HAP-1 (cell line): ENCODE measurements at places on chromosomes 1 and 21.

DNA sequence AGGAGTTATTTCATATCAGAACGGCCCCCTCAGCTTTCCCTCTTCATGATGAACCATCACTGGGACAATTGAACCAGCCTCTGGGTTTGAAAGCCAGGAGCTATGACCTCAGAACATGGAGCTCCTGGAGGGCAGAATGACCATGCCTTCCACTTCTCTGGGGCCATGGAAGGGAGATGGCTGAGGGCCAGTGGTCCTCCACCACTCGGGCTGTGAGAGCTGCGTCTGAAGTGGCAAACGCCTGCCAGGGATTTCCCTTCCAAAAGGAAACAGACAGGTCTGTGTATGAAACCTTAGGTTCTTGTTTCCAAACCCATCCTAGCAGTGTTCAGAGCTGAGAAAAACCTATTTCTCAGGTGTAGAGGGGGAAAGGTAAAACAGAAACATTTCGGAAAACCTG, 22.5 kb downstream of the PKP1 start:
- DNase-seq: no peak

GRCh38 chr21:33314111-33314510, 10.7 kb upstream of the IFNAR1 start:
- no peak for DNase-seq

GRCh38 chr21:27426196-27426595, 459.3 kb upstream of the ADAMTS5 start:
- no peak for DNase-seq

DNA sequence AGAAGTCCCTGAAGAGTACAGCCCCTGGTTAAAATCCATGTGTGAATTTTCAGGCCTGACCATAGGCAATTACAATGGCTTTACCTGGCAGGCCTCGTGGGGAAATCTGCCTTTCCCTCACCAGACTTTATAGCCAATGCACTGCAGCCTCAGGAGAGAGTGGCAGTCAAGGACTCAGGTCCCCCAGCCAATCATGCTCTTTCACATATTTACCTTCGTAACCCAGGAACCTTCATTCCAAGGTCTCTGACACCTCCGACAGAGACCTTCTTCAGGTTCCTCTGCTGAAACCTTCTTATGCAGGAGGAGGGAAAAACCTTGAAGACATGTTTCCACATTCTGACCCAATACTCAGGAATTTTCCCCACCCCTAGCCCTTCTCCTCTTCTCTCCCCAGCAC, 118.9 kb downstream of the FASLG start:
- DNase-seq: no peak

DNA sequence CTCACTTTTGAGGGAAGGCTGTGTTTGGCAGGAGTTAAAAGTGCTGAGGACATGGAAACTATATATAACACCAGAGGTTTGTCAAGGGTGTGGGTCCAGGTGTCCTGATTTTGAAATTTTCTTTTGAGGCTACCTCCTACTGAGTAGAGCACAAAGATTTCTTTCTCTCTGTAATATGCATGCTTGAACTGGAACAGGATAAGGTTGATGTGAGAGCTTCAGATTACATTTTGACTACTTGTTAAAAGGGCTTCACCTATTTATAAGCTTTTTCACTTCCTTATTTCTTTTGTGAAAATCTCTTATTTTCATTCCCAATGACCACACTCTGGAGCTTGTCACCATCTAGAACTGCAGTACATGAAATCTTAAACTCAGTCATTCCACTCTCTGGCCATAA, 59.8 kb upstream of the PLA2G4A start:
- DNase-seq: no peak

GRCh38 chr1:34415140-34415539, 238.4 kb downstream of the C1orf94 start:
- DNase-seq: no peak

DNA sequence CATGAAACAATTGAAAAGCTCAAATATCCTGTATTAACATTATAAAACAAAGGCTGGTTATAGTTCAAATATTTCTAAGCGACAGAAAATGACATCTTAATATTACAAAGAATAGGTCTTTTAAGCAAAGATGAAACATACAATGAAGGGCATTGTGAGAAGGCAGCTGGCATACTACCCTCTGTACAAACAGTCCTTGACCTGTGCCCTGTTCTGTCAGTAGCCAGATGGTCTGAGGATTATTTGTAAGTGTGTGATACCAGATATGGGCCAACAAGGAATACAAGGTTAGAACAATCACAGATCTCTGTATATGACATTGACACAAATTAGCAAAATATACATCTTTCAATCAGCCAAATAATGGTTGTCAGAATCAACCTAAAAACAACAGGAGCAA, 1350.4 kb downstream of the AMY1C start:
- DNase-seq: no peak

DNA sequence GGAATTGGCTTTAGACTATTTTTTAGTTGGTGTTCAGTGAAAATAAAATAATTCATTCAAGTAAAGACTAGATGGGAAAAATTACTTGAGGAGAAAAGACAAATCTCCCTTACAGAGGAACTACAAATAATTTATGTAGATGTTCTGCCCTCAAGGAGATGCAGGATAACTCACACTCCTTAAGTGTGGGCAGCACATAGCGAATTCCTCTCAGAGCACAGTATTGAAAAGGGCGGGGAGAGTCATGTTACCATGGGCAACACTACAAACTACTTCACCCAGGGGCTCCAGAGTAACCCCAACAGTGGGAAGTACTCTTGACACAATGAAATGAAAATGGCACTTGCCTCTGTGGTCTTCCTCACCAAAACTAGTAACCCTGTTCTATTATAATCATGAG, 20.6 kb upstream of the LAMC2 start:
- DNase-seq: no peak

DNA sequence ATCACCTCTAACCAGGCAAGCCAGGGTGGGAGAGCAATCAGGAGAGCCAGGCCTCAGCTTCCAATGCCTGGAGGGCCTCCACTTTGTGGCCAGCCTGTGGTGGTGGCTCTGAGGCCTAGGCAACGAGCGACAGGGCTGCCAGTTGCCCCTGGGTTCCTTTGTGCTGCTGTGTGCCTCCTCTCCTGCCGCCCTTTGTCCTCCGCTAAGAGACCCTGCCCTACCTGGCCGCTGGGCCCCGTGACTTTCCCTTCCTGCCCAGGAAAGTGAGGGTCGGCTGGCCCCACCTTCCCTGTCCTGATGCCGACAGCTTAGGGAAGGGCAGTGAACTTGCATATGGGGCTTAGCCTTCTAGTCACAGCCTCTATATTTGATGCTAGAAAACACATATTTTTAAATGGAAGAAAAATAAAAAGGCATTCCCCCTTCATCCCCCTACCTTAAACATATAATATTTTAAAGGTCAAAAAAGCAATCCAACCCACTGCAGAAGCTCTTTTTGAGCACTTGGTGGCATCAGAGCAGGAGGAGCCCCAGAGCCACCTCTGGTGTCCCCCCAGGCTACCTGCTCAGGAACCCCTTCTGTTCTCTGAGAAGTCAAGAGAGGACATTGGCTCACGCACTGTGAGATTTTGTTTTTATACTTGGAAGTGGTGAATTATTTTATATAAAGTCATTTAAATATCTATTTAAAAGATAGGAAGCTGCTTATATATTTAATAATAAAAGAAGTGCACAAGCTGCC, 19.8 kb downstream of the CSF1 start:
- DNase-seq: no peak

DNA sequence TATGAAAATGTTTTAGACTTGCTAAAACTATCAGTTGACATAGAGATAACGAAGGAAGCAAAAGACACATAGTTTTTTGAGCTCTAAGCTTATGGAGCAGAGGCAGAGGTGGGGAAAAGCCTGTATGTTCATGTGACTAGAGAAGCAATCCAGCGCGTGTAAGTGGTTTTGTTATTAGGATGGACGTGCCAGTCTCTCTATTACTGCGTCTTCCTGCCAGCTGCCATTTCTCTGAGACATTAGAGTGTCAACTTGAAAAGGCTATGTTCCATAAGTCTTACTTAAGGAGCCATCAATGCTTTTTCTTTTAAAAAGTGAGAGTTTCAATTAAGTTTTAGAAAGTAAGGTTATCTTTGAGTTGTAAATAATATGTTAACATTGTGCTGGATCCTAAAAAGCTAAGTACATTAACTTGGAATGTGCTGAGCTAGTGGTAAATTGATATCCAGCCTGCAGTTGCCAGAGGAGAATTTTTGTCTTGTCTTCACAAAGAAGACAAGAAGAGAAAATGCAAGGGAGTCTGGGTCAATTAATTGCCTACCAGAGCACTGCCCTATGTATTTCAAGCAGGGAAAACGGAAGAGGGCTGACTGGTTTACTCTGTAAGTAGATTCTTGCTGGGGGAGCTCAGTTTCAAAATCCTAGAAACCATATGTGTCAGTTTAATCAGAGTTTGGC, 161.8 kb upstream of the B3GALT2 start:
- no peak for DNase-seq

- no peak for DNase-seq
These were observed 239.6 kb upstream of the FGGY start for GRCh38 chr1:59057211-59057694.

DNA sequence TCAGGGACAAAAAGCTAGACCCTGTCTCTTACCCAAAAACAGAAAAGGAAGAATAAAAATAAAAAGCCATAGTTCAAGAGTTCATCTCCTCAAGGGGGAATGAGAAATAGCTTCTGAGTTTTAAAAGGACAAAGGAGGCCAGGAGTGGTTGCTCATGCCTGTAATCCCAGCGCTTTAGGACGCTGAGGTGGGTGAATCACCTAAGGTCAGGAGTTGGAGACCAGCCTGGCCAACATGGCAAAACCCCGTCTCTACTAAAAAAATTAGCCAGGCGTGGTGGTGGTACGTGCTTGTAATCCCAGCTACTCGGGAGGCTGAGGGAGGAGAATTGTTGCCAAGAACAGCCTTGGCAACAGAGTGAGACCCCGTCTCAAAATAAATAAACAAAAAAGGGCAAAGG, 38.6 kb upstream of the CPLANE2 start:
- no peak for DNase-seq

DNA sequence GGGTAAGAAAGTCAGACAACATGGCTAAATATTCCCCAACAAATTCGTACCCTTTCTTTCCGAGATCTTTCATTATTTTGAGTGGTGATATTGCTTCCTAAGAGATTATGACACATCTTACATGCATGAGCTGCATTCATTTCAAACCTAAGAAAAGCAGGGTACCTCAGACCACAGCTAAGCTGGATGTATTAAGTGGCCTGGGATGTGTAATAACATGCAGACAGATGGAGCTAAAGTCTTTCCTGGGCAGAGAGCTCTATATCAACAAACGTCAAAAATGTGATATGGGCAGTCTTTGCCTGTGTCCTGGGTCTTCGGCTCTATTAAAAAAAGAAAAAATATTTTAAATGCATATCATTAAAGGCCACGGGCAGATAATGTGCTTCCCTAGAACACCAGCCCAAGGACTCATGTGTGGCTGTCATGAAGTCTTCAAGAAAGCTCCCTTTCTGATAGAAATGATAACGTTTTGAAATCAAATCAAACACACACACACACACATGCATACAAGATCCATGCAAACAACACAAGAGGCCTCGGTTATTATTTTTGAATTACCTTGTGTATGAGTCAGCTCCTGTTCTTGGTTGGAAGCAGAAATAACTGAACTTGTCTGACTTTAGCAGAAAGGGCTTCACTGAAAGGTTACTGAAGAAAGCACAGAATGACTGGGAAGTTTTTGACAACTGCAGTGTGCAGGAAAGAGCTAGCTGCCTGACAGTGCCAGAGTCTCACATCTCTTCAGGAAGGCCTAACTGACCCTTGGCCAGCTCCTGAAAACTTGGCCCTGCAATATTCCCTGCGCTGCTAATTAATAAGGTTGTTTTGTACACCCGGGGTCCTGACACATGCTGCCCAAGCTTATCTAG, 231.2 kb downstream of the DSCAM start:
- no peak for DNase-seq

DNA sequence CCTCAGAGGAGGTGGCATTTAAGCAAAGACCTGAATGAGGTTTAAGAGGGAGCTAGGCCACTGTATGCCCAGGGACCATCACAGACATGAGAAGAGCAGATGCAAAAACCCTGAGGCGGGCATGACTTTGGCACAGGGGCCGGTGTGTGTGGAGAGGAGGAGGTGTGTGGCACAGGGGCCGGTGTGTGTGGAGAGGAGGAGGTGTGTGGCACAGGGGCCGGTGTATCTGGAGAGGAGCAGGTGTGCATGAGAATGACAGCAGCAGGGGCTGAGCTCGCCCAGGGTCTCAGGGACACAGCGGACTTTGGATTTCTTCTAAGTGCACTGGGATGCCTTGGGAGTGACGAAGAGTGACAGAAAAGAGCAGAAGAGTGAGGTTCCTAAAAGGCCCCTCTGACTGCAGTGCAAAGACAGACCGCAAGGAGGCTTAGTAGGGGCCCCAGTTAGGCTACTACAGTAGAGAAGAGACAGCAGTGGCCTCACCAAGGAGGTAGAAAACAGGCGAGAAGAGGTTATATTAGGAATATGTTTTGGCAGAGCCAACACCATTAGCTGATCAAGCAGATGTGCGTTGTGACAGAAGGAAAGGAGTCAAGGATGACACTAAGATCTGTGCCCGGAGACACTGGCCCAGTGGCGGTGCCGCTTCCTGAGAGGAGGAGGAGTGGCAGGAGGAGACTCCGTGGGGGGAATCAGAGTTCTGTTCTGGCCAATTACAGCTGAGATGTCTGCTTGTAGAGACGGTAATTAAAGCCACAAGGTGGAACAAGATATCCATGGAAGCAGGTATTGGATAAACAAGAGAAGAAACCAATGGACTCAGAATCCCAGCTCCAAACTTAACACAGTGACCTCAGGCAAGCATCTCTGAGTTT, 18.4 kb downstream of the ZBTB17 start:
- DNase-seq: no peak

GRCh38 chr1:161727256-161727924, 6.0 kb downstream of the FCRLB start:
- no peak for DNase-seq

GRCh38 chr1:67166196-67166595, at the start of gene IL23R:
Gene IL23R, plus strand, starts transcription at chr1:67166454. Its CDS starts 1,667 bp downstream, at chr1:67168121.
- no peak for DNase-seq

DNA sequence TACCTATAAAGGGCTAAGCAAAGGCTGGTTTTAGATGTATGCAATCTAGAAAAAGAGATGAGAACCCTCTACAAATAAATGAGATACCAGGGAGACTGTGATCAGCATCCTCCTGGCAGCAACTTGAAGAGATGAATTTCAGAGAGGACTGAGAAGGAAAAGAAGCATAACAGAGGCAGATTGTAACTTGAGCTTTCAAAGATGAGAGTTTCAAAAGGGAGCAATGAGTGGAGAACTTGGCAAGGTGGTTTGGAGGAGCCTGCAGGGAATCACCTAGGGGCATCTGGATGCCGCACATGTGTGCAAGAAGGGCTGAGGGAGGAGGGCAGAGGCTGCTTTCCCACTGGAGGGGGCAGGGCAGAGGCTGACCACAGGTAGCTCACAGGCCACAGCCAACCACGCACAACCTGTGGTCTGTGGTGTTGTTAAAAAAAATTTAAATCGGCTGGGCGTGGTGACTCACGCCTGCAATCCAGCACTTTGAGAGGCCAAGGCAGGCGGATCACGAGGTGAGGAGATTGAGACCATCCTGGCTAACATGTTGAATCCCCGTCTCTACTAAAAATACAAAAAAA, 50.2 kb downstream of the PCNX2 start:
- no peak for DNase-seq
